ENCODE measurements at places on chromosomes 5 and 9.

DNA sequence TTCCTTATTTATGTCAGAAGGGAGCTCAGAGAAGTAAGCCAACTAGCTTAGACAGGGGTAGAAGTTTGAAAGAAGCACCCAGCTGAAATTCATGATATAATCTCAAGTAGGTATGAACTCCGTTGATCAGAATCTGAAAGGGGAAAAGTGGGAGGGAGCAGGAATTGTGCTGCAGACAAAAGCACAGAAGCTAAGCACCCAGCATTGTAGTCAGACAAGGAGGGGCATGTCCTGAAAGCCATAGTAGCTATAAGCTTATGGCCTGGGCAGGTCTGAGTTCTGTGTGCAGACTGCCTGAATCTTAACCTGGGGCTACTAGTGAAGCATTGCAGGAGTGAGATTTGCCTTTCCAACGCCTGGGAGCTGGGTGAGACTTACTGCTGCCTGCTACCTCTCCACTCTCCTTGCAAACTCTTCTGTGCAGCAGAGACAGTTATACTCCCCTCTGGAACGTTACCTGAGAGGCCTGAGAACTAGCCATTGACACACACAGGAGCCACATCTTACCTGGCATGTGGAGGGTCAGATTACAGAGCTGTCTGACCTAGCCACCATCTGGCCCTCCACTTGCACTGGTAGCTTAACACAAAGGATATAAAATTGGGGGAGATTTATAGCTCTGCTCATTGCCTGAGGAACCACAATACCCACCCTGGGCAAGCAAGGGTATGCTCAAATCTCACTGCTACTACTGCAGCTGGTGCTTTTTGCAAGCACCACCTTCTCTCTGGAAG, 9.8 kb upstream of the CYLC2 start:
- DNase-seq, result no peak

DNA sequence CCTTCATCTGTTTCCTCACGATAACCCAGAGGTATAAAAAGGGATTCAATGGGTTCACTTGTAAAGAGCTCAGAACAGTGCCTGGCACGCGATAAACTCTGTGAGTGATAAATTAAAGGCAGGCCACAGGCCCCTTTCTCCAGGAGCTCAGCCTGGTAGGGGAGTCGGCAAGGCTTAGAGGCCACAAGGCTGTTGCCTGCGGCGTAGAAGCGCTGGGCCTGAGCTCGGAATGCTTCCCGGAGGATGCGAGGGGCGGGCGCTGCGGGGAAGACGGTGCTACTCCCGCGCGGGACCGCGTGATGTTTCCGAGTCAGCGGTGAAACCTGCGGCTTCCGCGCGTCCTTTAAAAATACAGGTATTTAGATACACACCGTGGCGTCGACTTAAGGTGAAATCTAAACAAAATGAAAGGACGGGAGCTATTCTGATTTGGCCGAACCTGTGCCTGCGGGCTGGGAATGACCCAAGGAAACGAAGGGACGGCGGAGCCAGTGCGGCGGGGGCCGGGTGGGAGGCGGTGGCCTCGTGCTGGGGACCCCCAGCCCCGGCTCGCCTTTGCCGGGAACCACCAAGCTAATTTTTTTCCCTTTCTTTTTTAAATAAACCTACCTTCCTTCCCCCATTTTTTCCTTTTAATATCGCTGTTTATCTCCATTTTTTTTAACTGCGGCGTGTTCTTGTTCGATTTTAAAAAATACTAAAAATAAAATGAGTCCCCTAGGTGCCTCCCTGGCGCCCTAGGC, 6.2 kb downstream of the NKX2-5 start:
- no peak for DNase-seq

DNA sequence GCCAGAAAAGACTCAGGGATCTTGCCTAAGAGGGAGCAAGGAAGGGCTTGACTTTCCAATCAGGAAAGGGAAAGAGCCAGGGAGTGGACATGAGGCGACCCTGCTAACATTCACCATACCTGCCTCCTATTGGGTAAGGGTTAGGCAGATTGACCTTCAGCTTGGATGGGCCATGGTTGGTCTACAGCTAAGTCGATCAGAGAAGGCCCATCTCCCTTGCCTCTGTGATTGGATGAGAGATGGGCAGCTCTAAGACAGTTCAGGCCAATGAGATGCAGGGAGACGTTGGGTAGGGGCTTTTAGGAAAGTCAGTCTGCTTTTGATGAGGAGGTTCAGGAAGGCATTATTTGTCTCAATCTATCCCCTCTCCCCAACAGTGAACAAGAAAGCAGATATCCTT, 135.0 kb upstream of the STC2 start:
- no peak for DNase-seq

DNA sequence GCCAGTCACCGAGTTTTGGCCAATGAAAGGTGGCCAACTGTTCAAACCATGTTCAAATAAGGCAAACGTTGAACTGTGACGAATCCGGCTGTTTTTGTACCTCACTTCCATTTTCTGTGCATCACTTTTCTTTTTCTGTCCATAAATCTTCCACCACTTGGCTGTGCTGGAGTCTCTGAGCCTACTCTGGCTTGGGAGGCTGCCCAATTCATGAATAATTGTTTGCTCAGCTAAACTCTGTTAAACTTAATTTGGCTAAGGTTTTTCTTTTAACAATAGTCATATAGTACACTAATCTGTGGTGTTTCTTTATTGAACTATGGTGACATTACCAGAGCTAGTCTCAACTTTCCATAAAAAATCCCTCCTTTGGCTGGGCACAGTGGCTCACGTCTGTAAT, 11.3 kb downstream of the NIM1K start:
- no peak for DNase-seq

DNA sequence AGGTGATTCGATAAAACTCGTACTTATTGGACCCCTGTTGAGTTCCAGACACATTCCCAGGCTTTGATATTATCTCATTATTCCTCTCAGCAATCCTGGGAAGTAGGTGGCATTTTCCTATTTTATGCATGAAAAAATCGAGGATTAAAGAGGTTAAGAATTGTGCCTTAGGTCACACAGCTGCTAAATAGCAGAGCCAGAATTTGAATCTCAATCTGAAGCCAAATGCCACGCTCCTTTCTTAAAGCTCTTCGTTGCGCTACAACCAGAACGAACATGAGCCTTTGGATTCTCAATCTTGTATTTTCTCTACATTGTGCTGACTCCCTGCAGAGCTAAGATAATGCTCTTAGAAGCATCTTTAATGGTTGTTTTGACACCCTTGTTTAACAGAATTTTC, 527.8 kb upstream of the TLE4 start:
- no peak for DNase-seq

- DNase-seq, result no peak
Observed at GRCh38 chr5:174315471-174315870, 270.0 kb downstream of the NSG2 start.

GRCh38 chr9:36748322-36748899, 175.7 kb downstream of the MELK start:
- DNase-seq, result no peak

DNA sequence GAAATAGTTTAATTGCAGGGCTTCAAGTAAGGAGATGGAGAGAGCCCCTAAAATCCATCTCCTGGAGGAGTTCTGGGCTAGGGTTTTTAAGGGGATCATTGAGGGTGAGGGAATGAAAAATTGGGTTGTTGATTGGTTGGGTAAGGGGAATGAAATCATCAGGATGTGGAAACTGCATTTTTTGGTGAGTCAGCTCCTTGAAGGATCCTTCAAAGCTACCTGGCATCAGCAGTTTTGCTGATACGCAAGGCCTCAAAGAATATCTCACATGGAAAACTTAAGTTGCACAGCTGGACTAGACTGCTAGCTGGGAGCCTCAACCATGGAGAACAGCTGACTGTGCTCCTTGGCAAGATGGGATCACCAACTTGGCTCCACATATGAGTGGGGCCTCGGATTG, 136.7 kb downstream of the FGF10 start:
- DNase-seq, result no peak

GRCh38 chr5:41485533-41485932, 24.9 kb downstream of the PLCXD3 start:
- DNase-seq, result no peak

- peak; percentile 7 for DNase-seq
Observed at GRCh38 chr9:97419309-97419867, 7.5 kb downstream of the TDRD7 start.

- no peak for DNase-seq
Observed at GRCh38 chr5:110007101-110007500, 317.4 kb downstream of the MAN2A1 start.

DNA sequence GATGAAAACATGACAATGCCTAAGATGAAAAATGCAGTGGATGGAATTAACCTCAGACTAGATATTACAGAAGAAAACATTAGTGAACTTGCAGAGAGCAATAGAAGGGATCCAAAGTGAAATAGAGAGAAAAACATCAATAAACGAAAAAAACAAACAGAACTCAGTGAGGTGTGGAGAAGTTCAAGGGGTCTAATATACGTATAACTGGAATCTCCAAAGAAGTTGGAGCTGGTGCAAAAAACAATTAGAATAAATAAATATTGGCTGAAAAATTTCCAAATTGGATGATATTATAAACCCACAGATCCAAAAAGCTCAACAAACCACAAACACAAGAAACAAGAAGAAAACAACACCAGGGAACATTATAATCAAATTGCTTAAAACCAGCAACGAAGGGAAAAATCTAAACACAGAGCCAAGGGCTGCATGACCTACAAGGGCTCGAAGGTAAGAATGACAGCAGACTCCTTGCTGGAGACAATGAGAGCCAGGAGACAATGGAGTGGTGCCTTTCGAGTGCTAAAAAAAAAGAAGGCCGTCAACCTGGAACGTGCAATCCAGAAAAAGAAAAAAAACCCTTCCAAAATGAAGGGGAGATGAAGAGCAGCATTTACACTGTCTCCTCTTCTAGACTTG, 11.8 kb downstream of the FAM163B start:
- DNase-seq, result no peak

- DNase-seq, result peak; percentile 33
Observed at GRCh38 chr9:10366171-10366779, 246.5 kb downstream of the PTPRD start.

DNA sequence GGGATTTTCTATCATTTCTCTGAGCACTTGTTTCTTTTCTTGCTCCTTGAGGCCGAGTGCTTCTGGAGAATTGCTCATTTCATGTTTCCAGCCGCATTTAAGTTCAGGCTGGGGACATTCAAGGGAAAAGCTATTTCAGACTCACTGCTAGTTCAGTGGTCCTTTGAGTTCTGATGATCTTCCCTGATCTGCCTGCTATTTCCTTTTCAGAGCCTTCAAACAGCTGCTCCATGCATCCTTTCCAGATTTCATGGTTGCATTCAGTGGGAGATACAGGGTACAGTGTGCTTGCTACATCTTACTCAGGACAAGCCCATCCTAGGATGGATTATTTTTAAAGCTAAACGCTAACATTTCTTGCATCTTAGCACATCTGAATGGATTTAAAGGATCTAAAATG, 14.7 kb downstream of the NDUFS4 start:
- DNase-seq, result no peak

GRCh38 chr5:100322483-100322882, 212.7 kb upstream of the FAM174A start:
- DNase-seq, result no peak

DNA sequence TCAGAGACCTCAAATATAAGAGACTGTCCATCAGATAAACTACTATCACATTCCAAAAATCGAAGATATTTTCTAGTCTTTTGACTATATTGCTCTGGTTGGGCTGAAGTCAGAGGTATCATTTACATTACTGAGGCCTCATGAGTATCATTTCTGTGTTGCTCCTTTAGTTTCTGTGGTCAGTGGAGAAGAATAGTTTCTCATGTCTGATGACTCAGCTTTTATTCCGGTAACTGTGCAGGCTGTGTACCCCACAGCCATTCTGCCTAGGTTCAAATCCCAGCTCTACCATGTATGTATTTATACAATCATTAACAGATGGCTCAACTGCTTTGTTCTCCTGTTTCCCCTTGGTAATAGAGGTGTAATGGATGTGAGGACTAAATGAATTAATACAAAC, 179.3 kb downstream of the ALDH1A1 start:
- no peak for DNase-seq

- DNase-seq, result no peak
Observed at GRCh38 chr5:154923441-154924430, 14.3 kb downstream of the GEMIN5 start.

DNA sequence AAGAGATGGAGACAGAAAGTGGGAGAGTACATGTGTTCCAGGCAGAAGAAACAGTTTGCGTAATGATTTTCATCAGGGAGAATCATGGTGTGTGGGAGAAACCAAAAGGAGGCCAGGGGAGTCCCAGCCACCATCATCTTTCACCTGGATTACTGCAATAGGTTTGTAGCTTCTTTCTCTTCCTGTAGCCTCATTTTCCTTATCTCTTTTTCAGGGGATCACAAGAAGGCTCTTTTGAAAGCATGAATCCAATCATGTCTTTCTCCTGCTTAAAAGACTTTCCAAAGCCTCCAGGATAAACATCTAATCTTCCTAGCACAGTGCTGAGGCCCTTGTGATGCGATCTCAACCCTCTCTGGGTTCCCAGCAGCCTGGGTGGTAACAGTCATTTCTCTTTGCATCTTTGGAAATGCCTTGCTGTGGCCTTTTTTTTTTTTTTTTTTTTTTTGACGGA, 10.3 kb upstream of the GPBP1 start:
- DNase-seq, result no peak

DNA sequence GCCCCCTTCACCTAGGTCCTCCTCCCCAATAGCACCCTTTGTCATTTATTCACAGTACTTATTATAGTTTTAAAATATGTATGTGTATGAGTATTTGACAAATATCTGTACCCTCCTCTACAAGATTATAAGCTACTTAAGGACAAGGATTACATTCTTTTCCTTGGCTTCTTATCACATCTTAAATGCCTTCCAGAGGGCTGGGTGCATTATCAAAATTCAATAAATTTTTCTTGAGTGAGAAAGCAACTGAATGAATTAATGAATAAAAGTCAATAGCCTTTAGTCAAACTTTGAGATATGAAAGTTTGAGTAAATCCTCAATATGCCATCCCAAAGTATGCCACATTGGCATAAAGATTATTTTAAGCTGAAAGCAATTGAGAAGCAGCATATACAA, 621.7 kb downstream of the DNAH5 start:
- DNase-seq, result no peak

GRCh38 chr5:170342153-170342725, 44.7 kb upstream of the LCP2 start:
- no peak for DNase-seq

- DNase-seq, result no peak
Observed at GRCh38 chr9:127921557-127922120, 4.8 kb upstream of the ST6GALNAC4 start.
